Activated CD4-positive, alpha-beta memory T cell treated with anti-CD3 and anti-CD28 coated beads for 36 hours (primary cell): ENCODE measurements at places on chromosomes 1 and 21.

DNA sequence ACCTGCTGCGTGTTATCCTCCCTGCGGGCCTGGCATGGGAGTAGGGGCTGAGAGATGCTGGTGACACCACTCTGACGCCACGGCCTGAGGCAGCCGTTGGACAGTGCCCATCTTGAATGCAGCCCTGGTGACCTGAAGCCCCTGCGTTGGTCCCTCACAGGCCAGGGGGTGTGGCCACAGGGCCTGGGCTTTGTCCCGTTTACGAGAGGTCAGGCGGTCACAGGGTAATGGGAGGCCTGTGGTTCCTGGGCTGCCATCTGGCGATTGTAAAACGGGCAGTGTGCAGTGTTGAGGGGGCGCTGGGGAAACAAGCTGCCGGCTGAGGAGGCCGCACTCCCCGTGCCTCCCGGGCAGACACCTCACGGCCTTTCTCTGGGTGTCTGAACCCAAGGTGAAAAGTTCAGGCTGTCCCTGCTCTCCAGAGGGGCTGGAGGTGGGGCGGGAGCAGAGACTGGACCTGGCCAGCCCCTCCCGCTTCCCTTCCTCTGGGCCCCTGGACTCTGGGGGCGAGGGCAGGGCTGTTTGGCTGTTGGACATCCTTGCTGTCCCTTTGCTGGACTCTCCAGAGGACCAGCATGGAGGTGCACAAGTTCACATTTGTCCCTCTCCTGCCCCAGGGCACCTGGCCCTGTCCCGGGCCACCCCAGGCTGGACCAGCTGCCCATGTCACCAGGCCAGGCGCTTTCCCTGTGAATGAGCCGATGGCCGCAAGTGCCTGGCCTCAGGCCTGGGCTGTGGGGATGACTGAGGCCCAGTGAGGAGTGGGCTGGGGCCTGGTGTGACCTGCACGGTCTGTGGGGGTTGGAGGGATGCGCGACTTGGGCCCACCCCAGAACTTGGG lies 42.4 kb downstream of the SKI start:
- no peak for DNase-seq

- DNase-seq: no peak
Measured at GRCh38 chr1:164773102-164773501, 214.1 kb downstream of the PBX1 start.

- DNase-seq: no peak
Measured at GRCh38 chr1:38025233-38025632, 12.7 kb downstream of the UTP11 start.

DNA sequence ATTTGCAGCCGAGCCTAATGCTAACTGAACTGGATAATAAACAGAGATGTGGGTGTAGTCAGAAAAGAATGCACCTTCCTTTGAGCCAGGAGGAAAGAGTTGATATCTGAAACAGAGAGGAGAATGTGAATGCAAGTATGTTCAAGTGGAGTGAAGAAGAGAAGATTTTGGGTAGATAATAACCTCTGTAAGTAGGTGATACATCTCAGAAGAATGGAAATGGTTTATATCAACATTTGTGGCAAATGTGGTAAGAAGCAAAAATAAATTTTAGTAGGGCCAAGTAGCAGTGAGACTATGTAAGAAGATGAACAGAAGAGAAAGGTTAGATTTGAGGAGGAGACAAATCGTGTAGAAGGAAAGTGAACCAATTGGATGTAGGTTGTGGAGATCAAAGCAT lies 1.7 kb upstream of the DNTTIP2 start:
- no peak for DNase-seq

- DNase-seq: no peak
Measured at GRCh38 chr1:184199438-184200085, 148.0 kb downstream of the TSEN15 start.

DNA sequence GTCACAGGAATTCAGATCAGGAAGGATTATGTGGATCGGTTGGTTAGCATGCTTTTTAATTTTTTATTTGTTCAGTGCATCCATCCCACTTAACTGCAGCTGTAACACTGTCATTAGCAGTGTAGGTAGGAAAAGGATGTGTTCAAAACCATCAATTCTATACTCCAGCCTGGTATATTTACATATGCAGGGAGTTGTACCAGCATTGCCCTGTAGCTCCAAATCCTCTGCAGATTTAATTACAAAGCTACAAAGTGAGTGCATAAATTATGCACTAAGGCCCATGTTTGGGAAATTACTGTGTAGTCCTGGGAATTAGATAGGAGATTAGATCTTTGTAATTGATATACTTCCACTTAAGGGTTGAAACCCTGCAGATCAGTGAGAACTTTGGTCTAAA lies 15.9 kb upstream of the OSBPL9 start:
- DNase-seq: no peak
